Smooth muscle cell of the pulmonary artery (primary cell): ENCODE measurements at places on chromosomes 7 and 10. TPM values are rescaled to one million over a fixed set of nuclear protein-coding genes. Genes with fewer than 3 reads are reported as not detected.

The TRIL gene
- 0.40 and 1.8 TPM in 2 replicates for total RNA-seq

The CYP2C19 gene
- not detected in 2 replicates for total RNA-seq

The CYP2C9 gene
- not detected in 2 replicates for total RNA-seq

The TFPI2 gene
- 59.6 and 154 TPM in 2 replicates for total RNA-seq

The TAS2R41 gene
- not detected in 2 replicates for total RNA-seq

The ITGB8 gene
- 95.7 and 171 TPM in 2 replicates for total RNA-seq

The SLC16A12 gene
- total RNA-seq, result 0.10 and 0.33 TPM in 2 replicates

The ANKRD61 gene
- total RNA-seq, result 0.13 TPM in 1 of 2 replicates, not detected in the other

The MCM10 gene
- total RNA-seq, result 2.0 and 2.5 TPM in 2 replicates

The DDC gene
- not detected in 2 replicates for total RNA-seq

The CHRM2 gene
- total RNA-seq, result 3.0 and 8.7 TPM in 2 replicates

The TEX36 gene
- total RNA-seq, result not detected in 2 replicates

The GHRHR gene
- total RNA-seq, result not detected in 2 replicates

The CALCR gene
- total RNA-seq, result not detected in 2 replicates

The DPYSL4 gene
- 17.9 and 52.0 TPM in 2 replicates for total RNA-seq

The SPDYE16 gene
- total RNA-seq, result not detected in 2 replicates

The TMEM26 gene
- 0.40 and 2.0 TPM in 2 replicates for total RNA-seq

The CADPS2 gene
- 14.4 and 18.3 TPM in 2 replicates for total RNA-seq

The OR9A2 gene
- 0.13 TPM in 1 of 2 replicates, not detected in the other for total RNA-seq

The AZGP1 gene
- total RNA-seq, result not detected in 2 replicates

The SSC4D gene
- 0.40 and 0.65 TPM in 2 replicates for total RNA-seq

The NFE2L3 gene
- 0.98 and 3.0 TPM in 2 replicates for total RNA-seq

The GCC1 gene
- 21.7 and 22.9 TPM in 2 replicates for total RNA-seq

The LIPF gene
- total RNA-seq, result not detected in 2 replicates

The LIPJ gene
- not detected in 2 replicates for total RNA-seq

The FKBP6 gene
- not detected in 2 replicates for total RNA-seq

The SPDYE1 gene
- total RNA-seq, result not detected in 2 replicates

The PLXNA4 gene
- 16.9 and 29.5 TPM in 2 replicates for total RNA-seq

The REEP3 gene
- 48.0 and 85.4 TPM in 2 replicates for total RNA-seq
